NCI-H1105 (cell line): ENCODE measurements at places on chromosomes 2 and 18.

GRCh38 chr2:69225933-69226332 is 161.1 kb downstream of the GFPT1 start:
- no peak for DNase-seq

DNA sequence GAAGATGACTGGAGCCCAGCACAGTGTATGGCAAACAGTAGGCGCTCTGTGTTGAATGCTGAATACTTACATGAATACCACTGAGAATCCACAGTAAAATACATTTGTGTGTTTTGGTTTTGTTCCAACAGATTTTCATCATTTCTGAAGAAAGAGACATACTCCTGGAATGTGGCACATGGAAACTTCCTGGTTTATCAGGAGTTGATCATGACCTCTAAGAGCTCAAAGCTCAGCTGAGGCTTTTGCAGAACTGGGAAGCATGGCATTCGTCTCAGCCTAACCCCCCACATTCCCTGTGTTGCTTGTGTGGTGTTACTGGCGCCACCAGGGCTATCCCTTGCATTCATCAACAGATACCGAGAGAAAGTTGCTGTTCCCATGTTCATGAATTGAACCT is 316.9 kb upstream of the REV1 start:
- no peak for DNase-seq

GRCh38 chr2:120066800-120067547 is 54.1 kb downstream of the EPB41L5 start:
- peak; percentile 55 for DNase-seq

- no peak for DNase-seq
These were observed 29.2 kb downstream of the GALNT1 start for GRCh38 chr18:35610724-35611123.

GRCh38 chr2:235618039-235618438 is 124.2 kb downstream of the AGAP1 start:
- DNase-seq: no peak

GRCh38 chr2:119460076-119460475 is 28.4 kb downstream of the TMEM37 start:
- no peak for DNase-seq

DNA sequence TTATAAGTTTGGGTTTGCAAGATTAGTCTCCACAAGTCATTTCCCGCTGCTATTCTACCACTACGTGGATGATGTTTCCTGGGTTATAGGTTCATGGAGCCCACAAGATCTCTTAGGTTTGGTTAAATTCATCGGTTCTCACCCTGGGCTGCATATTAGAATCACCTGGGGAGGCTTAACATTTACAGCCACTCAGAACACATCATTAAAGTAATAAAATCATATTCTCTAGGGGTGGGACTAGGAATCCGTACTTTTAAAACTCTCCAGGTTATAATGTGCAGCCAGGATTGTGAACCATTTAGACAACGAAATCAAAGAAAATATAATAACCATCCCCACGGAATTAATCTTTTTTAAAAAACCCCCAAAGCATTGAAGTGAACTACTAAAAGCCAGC is 167.7 kb downstream of the ACTR3 start:
- no peak for DNase-seq

GRCh38 chr18:6621437-6621836 is 108.1 kb upstream of the ARHGAP28 start:
- no peak for DNase-seq

DNA sequence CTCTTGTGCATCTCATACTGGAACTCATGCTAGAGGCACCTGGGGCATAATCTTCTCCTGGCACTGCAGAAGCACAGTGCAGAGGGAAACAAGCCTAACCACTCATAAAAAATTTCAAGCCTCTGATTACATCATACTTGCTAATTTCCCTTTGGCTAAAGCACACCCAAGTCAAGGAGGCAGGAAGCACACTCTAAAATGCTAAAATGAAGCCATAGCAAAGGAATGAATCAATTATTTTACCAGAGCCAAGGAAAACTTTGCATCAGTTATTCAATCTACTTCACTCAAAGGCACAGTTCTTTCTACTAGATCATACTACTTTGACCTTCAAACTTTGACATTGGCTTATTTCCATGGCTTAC is 79.6 kb upstream of the SPOPL start:
- no peak for DNase-seq

DNA sequence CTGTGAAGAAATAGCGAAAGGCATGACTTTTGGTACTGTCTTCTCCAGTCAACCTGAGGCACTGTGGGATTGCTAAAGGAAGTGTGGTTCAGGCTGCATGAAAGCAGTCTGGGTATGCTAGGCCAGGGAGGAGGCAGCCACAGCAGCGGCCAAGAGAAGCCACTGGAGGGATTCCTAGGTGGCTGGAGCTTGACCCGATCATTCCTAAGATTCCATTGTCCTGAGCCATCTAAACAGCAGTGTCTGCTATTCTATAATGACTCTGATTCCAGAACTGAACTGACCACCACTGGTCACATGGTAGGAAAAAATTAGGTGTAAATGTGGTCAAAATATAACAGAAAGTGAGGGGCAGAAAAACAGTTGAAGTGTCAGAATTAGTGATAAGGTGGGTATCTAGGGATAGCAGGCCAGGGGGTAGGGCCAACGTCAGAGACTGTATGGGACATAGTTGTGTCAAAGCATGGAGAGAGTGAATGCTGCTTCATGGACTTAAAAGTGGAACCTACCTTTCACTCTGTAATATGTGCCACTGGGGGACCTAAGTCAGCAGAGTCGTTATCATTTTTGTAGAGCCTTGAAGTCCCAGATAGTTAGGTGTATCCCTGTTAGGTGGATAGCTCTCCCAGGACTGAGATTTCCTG is 204.6 kb downstream of the CTNNA2 start:
- DNase-seq: no peak

GRCh38 chr2:161415034-161415986 is 787 bp upstream of the TBR1 start:
- DNase-seq: peak; percentile 39

DNA sequence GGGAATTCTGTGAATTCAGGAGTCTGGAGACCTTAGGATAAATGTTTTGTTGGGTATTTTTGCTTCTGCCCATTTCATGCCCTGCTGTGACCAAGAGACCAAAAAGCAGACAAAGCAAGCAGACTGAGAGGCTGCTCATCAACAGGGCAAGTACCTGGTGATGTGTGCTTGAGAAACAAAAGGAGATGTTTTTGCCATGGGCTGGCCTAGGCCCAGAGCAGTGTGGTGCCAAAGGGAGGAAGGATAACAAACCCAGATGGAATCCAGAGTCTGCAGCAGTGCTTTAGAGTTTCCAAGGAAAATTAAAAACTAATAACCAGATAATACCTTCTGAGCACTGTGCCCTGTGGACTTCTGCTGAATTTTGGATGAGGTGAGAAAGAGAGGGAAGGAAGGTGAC is 538.4 kb downstream of the STK39 start:
- no peak for DNase-seq

- peak; percentile 78 for DNase-seq
These were observed 66.0 kb upstream of the ST3GAL5 start for GRCh38 chr2:85954590-85955458.

DNA sequence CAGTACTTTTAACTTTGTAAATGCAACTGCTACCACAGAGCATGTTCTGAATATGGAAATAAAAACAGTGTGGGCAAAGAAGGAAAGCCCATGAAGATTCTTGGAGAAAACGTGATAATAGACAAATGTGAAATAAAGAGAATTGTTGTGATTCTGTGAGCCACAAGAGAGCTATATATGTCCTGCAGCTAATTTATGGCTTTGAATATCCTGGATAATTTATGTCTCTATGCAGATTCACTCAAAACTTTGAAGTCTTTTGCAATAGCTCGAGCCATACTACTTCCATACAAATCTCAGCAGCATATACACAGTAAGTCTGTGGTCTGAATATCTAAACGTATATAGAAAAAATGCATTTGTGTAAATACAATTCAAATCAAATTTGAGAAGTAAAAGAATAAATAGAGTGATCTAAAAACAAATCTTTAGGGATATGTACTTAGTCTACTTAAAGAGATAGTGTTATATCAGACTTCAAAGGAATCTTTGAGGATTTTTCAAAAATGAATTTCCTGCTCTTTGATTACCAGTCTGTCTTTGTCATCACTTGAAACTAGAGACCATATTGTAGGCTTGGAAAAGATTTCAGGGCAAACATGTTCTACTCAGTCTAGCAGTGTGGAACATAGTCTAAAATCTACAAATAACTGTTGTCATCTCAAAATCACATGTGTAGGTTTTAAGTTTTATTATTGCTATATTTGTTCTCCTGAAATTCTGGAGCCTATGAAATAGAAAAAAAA is 107.1 kb downstream of the CSRNP3 start:
- DNase-seq: no peak

GRCh38 chr2:51526766-51527165 is 494.8 kb upstream of the NRXN1 start:
- DNase-seq: no peak

GRCh38 chr2:190407662-190408537 is at the start of gene MFSD6:
Gene MFSD6, plus strand, starts transcription at chr2:190408355. Its CDS starts 27,675 bp downstream, at chr2:190436030.
- peak; percentile 38 for DNase-seq

GRCh38 chr2:158554996-158555395 is 98.2 kb downstream of the PKP4 start:
- DNase-seq: no peak

- DNase-seq: peak; percentile 42
These were observed 3.9 kb upstream of the KLHL29 start for GRCh38 chr2:23381084-23381483.

DNA sequence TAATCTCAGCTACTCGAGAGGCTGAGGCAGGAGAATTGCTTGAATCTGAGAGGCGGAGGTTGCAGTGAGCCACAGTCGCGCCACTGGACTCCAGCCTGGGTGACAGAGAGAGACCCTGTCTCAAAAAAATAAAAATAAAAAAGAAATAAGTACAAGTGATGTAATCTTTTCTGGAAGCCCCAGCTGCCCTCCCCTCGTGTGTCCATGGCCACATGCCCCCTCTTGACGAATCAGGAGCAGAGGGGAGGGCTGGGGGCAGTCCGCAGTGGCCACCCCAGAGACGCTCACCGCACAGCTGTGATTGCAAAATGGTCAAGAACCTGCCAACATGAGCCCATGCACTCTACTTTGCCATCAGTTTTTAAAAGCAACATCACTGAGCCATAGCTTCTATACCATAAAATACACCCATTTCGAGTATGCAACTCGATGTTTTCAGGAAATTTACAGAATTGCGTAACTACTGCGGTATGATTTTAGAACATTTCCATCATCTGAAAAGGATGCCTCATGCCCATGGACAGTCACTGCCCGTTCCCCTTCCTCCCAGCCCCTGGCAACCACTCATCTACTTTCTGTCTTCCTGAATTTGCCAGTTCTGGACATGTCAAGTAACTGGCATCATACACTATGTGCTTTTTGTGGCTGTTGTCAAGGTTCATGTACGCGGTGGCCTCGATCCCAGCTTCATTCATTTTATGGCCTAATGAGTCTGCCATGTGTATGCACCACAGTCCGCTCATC is 88.1 kb downstream of the NDUFA10 start:
- DNase-seq: no peak

DNA sequence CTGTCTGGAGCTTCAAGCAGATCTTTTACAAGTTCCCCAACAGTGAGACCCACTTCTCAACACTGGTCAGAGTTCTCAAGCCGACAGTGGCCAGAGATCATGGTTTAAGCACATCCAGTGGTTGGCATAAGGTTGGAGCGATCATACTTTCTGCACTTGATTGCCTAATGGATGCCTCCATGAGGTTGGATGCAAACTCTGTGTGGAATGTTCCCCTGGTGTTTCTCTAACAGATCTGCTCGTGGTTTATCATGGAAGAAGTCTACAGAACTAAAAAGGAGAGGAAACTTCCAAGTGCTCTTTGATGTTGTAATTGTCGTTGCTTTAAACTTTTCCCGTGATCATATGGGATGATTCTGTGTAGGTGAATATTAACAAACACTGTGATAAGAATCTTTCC is 60.7 kb downstream of the SH3RF3 start:
- no peak for DNase-seq

- no peak for DNase-seq
These were observed 63.5 kb downstream of the CNTNAP5 start for GRCh38 chr2:124088616-124089015.

GRCh38 chr2:170690640-170691039 is 24.5 kb upstream of the SP5 start:
- no peak for DNase-seq

DNA sequence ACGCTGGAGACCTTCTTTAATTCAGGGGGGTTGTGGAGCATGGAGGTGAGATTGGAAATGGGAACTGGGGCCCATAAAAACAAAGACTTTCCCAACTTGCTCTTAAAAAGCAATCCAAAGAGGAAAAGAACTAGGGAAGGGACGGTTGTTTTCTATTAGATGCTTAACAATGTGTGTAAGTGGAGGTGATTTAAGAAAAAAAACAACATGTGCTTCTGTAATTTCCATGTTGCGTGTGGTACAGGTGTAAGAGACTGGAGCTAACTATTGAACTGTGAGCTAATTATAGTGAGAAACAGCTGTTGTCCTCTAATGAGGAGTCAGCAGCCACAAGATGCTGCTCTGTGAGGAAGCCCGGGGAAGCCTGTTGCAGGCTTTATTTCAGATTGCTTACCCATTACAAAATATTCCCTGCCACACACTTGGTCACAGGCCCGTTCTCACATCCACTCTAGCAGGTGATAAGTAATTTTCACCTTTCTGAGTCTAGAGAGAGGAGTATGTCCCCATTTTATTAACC is 280.6 kb upstream of the PARD3B start:
- peak; percentile 51 for DNase-seq

DNA sequence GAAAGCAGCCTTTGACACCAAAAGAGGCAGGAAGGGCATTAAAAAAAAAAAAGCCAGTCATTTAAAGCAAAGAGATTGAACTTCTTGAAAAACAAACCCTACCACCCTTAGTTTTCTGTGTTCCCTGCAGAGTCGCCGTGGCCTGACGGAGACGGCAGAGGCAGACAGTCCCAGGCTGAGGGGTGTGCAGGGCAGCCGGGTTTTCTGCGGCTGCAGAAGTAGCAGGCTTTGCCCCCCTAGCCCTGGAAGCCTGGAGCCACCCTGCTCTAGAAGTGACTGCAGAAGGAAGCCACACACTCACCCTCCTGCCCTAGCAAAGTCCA is 2.8 kb downstream of the INPP5D start:
- DNase-seq: no peak

- no peak for DNase-seq
These were observed 2.4 kb downstream of the MTCL1 start for GRCh38 chr18:8707556-8708300.

- DNase-seq: no peak
These were observed 25.1 kb downstream of the SPDYA start for GRCh38 chr2:28835781-28836180.

DNA sequence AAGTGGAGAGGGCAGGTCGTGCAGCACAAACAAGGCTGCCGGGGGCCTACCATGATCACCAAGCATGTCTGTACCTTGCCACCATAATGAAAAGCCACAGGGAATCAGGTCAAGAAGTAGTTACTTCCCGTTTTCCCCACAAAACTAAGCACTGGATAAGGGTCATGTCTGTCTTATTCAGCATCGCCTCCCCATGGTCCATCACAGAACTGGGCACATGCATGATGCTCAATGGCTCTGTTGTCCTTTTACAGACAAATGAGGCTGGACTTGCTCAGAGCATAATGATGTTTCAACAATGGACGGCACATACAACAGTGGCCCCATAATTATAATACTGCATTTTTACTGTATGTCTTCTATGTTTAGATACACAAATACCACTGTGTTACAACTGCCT is 27.5 kb downstream of the REEP1 start:
- DNase-seq: no peak
